ENCODE measurements at places on chromosomes 7 and 10. TPM values are rescaled to one million over a fixed set of nuclear protein-coding genes. Genes with fewer than 3 reads are reported as not detected.

DNA sequence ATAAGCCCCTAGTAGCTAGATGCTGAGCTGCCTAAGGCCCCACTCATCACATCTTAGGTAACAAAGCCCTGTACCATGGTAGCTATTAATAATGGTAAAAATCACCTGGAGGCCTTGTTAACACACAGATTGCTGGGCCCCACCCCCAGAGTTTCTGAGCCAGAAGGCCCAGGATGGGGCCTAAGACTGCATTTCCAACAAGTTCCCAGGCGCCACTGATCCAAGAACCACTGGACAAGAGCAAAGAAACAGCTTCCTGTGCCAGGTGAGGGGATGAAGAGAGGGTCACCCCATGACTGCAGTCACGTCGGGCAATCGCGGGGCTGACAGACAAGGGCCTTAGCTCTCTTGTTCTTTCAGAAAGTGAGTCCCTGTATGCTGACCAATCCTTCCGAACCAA, 46.8 kb downstream of the ACSM6 start:
- DNase-seq: no peak

SPDYE5 gene
- not detected for total RNA-seq

CNPY1 gene
- total RNA-seq: not detected

- DNase-seq: no peak
Measured at GRCh38 chr7:11636274-11636673, 195.7 kb downstream of the THSD7A start.

- no peak for DNase-seq
Measured at GRCh38 chr10:118307220-118307619, 34.9 kb downstream of the FAM204A start.

SMIM30 gene
- 51.9 TPM for total RNA-seq

DNA sequence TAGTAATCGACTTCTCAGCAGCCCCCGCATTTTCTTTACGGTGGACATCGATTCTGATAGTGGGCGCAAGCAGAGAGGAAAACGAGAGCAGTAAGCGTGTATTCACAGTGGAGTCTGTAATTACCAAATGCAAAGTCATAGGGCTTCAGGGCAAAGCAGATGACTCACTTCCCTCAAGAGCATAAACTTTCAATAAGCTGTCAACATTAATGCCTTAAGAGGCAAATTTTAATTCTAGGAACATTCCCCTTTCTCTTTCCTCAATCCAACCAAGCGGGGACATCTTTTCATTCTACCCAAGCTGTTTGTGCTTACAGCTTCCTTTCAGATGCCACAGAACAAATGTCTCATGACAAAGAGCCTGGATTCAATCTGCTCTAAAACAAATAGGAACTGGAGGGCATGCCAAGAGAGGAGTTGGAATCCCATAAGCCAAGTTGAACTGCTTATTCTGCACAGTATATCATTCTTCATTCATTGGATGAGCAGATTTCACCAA, 48.6 kb downstream of the MALSU1 start:
- no peak for DNase-seq

SPDYE11 gene
- total RNA-seq: not detected

GRCh38 chr7:48868916-48869315, 55.4 kb upstream of the CDC14C start:
- DNase-seq: no peak

DNA sequence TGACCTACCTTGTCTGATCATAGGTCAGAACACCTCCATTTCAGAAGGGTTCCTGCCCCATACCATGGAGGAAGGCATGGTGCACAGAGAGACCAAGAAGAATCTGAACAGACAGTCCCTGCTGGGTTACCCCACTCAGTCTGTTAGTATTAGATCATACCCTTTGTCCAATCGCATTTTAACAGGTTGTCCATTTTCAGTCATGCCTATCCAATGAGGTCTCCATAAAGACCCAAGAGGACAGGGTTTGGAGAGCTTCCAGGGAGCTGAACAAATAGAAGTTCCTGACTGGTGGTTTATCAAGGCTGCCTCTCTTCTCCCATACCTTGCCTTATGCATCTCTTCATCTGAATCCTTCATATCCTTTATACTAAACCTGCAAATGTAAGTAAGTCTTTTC, 21.2 kb upstream of the SLC16A12 start:
- DNase-seq: peak; percentile 95

ANKRD61 gene
- not detected for total RNA-seq

GRCh38 chr10:80485076-80485945, 31.2 kb downstream of the TSPAN14 start:
- DNase-seq: no peak

GRCh38 chr7:2927592-2927991, 83.5 kb upstream of the GNA12 start:
- no peak for DNase-seq

DNA sequence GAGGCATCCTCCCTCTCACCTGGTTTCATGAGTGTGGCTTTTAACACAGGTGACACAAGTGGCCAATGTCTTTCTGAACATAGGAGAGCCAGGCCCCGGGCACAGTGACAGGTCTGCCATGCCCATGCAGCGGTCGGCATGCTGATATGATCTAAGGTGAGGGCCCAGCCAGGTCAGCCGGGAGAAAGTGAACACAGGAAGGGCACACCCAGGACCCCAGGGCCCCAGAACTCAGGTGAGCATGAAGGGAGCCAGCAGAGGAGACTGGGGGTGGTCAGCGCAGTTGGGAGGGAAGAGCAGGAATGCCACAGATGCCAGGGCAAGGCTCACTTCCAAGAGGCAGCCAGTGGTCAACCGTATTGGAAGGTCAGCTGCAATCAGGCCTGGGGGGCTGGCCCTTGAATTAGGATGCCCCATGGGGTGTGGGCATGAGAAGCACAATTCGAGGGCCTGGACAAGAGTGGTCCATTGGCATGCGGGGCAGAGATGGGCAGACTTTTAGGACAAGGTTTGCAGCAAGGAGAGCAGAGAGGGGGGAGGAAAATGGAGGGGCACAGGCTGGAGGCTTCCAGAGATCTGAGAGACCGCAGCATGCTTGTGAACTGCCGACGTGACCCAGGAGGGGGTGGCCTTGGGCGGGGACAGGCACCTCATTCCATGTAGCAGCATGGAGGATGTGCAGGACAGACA, 3.9 kb upstream of the INPP5A start:
- no peak for DNase-seq

NODAL gene
- not detected for total RNA-seq

TRIM24 gene
- 17.4 TPM for total RNA-seq

- no peak for DNase-seq
Measured at GRCh38 chr7:105712877-105713276, 131.6 kb upstream of the EFCAB10 start.

DNA sequence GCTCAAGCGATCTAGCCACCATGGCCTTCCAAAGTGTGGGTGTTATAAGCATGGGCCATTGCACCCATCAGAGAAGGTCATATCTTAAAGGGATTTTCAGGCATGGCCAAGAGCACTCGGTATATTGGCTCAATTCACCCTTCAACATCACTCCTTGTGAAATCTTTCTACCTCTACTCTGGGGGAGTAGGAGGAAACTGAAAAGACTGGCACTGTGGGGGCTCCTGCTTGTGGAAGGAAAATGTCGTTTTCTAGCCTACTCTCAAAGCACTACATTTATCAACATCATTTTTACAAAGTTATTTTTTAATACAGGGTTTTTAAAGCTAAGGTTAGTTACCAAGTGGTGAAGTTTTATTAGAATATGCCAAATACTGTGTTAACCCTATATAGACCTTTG, 42.0 kb upstream of the CACNB2 start:
- no peak for DNase-seq

Data from epithelial cell of proximal tubule (primary cell).